EL (cell line): ENCODE measurements at places on chromosomes 6 and 20.

- no peak for DNase-seq
Observed at GRCh38 chr6:156113631-156114030, 658.0 kb upstream of the NOX3 start.

GRCh38 chr6:13519839-13520238, 32.4 kb upstream of the GFOD1 start:
- DNase-seq = no peak

DNA sequence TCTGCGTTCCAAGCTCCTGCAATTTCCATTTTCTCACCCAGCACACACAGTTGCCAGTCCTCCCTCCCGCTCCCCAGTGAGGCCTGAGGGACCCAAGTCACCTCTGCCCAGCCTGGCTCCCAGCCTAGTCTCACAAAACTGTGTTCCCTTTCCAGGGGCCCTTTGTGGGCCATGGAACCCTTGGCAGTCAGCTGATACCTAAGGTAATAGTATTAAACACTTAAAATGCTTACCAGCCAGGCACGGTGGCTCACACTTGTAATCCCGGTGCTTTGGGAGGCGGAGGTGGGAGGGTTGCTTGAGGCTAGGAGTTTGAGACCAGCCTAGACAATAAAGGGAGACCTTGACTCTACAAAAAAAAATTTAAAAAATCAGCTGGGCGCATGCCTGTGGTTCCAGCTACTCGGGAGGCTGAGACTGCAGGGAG, 3.2 kb upstream of the RBM38 start:
- peak; percentile 13 for DNase-seq

- peak; percentile 70 for DNase-seq
Observed at GRCh38 chr6:37783025-37783855, 36.3 kb upstream of the ZFAND3 start.

- DNase-seq = no peak
Observed at GRCh38 chr6:160863782-160864181, 127.8 kb upstream of the MAP3K4 start.

- DNase-seq = peak; percentile 78
Observed at GRCh38 chr20:5788385-5788895, 38.2 kb downstream of the SHLD1 start.

DNA sequence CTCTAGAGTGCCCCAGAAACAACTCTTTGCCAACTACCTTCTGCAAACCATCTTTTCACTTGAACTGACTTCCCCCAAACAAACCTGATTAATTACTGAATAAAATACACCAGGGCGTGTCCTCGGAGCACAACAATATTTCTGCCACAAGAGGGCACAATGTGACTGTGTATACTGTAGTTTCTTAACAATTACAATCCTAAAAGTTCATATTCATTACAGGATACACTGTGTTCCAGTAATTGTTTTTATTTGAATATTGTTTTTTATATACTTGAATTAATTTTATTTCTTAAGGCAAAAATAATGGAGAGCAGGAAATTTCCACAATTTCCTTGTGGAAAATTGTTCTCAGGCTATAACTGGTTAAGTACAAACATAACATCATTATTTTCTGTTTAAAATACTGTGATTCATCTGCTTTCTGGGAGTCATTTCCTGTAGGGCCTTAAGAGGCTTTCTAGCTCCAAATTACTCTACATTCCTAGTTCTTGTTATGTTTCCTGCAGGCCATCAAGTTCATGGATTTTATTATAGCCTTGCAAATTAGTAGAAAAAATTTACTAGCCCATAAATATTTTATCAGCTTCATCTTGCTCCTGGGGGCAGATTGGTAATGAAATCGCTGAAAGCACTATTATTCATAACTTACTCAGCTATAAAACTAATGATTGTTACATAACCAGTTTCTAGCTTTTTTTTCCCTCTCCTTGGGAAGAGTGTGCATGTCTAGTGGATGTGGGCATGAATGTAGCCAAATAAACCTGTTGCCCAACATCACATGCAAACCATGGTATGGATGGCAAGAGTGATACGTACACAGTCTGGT, 51.9 kb upstream of the SLC22A16 start:
- DNase-seq = peak; percentile 92

- DNase-seq = no peak
Observed at GRCh38 chr6:48919555-48919954, 543.5 kb downstream of the MMUT start.

GRCh38 chr6:159595173-159595572, 97.9 kb downstream of the SOD2 start:
- DNase-seq = peak; percentile 76

GRCh38 chr6:157997893-157998608, 16.4 kb downstream of the SYNJ2 start:
- no peak for DNase-seq

GRCh38 chr20:40775561-40776146, 86.6 kb upstream of the MAFB start:
- no peak for DNase-seq

GRCh38 chr6:144265390-144265789, 19.7 kb upstream of the UTRN start:
- DNase-seq = peak; percentile 94

- DNase-seq = no peak
Observed at GRCh38 chr6:134315189-134315588, 2.7 kb downstream of the SGK1 start.

DNA sequence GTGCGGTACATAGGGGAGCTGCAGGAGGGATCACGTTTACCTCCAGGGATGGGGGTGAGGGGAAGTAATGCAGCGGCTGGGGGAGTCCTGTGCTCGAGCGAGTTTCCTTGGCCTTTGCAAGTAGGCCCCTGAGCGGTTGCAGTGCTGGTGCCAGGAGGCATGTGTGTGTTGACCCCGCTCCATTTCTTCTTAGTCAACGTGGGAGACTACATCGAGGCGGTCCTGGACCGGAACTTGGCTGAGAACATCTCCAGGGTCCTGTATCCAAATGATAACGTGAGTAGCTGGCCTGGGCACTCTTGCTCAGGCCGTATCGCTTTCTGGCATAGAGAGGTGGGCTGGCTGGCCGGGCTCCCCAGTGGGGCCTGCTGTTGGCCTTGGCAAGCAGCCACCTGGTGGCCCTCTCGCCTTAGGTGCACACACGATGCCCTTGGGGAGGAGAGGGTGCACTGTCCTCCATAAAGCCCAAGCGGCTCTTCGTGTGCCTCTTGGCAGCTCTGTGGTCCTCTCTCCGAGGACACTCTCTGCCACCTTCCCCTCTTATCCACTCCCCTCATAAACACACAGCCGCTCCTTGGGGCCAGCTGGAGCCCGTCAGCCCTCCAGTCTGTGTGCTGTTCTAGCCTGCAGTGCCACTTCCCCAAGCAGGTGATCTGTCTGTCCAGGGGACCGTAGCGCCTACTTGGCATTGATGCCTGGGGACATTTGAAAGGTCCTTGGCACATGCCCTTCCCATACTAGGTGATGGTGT, 29.3 kb downstream of the PYGB start:
- DNase-seq = no peak

- no peak for DNase-seq
Observed at GRCh38 chr6:95578106-95578410, 723 bp downstream of the MANEA start.

DNA sequence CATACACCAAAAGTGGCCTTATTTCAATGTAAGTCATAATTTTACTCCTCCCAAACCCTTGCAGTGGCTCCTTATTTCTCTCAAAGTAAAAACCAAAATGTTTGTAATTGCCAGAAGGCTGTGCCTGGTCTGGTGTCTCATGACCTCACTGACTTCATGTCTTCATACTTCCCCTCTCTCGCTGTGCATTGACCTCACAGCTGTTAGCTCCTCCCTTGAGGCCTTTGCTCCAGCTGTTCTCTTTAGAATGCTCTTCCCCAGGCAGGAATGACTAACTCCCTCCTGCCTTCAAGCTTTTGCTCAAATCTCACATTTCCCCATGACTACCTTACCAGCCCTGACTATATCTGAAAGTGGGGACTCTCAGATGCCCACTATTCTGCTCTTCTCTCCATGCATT, 83.3 kb downstream of the MTFR2 start:
- DNase-seq = no peak

DNA sequence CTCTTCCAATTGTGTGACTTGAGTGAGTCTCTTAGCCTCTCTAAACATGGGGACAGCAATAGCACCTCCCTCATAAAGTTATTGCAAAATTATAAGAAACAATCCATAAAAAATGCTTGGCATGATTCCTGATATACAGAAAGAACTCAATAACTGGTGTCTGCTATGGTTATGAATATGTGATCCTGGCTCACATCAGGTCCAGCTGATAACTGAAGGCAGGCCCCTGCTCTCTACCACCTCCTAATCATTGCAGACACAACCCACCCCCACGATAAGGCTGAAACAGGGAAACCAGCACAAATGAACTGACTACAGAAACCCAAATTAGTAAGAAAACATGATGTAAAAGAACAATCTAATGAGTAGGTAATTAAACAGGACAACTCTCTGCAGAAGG, 5.4 kb downstream of the TRIM15 start:
- DNase-seq = no peak

GRCh38 chr6:125586074-125586473, 163.4 kb upstream of the HEY2 start:
- DNase-seq = no peak

DNA sequence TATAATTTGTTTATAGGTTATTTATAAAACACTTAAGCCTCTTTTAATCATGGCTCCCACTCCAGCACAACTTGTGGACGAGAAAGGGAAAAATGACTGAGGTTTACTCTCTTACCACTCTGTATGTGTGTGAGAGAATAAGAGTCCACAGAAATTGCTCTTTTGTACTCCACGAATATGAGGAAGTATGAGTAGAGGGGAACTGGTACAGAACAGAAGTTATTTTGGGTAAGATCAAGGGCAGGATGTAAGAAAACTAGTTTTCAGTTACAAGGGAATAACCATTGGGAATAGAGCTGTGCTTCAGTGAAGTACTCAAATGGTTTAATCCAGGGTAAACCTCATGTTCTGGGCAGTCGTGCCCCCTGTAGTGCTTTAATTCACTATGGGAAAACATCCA, 72.6 kb downstream of the REV3L start:
- DNase-seq = no peak

DNA sequence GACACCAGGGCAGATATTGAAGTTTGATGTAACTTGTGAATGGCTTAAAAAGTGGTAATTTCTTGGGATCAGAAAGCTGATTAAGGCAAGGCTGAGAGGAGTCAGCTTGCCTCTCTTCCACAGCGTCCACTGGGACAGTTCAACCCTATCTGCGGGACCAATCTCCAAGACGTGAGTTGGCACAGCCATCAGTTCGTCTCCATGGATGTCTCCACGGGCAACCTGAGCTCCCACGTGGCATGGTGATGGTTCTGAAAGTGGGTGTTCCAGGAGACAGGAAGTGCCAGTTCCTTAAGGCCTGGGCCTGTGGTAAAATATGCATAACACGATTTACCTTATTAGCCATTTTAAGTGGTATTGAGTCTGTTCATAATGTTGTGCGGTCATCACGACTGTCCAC, 67.9 kb upstream of the BHLHE23 start:
- DNase-seq = no peak

- no peak for DNase-seq
Observed at GRCh38 chr6:8545336-8545735, 110.0 kb upstream of the SLC35B3 start.

DNA sequence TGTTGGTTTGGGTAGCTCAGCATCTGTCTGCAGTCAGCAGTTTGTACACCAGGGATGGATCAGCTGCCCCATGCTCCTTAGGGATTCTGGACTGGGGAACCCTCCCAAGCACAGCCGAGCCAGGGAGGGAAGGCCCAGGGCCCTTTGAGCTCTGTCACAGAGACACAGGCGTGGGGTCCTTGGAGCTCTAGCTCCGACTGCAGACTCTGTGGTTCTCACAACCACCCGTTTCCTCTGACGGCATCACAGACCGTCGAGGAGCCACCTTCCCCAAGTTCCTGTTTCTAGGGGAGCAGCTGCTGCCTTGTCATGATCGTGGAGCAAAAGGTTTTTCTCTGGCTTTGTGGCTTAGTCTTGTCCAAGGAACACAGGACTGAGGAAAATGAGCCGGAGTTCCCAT, at the start of gene SLA2:
SLA2 (minus strand) TSS at position 199 of the 400 bp plus-strand sequence. CDS start 4,861 bp downstream, outside the sequence.
- DNase-seq = no peak

DNA sequence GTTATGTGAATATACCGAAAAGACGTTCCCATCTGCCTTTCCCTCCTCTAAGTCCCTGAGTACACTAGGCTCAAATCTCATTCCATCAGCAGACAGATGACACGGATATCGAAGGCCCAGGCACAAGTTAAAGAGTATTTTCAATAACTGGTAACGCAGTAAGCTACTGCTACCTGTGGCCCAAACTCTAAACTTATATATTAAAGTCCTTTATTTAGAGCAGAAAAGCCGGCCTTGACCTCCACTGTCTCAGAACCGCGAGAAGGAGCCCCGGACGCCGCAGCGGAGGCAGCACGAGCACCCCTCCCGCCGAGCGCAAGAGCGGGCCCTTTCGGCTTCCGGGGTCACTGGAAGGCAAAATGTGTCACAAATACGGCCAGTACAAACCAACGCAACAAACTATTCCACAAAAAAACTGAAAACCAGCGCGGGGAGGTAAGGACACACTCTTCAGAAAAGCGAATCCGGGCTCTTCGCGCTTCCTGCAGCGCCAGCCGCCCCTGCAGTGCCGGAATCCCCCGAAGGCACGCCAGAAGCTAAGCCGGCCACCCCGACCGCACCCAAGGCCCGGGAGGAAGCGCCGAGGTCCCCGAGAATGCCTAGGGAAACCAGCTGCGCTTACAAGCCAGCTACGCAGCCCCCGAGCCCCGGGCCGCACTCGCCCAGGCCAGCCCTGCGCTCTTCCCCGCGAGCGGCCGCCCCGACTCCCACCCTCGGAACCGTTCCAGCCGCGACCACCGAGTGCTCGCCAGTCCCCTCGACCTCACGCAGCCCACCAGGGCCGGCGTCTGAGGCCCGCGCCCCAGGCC, 681 bp downstream of the DIDO1 start:
- DNase-seq = peak; percentile 45

GRCh38 chr6:19837511-19838441, 606 bp downstream of the ID4 start:
- DNase-seq = peak; percentile 34

DNA sequence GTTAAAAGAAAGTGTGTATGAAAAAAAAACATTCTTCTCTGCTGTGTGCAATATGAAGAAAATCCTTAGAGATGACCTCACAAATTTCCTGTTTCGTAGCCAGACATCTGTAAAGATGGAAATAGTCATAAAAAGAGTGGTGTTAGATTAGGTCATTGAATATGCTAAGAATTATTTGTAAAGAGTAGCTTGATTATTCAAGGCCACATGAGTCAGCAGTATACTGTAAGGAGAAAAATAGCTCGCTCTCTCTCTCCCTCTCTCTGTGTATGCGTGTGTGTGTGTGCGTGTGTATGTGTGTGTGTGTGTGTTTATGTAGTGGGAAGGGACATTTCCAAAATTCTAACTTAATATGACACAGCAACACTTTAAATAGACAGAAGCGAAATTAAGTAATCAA, 78.8 kb downstream of the PTCHD4 start:
- peak; percentile 62 for DNase-seq

- peak; percentile 3 for DNase-seq
Observed at GRCh38 chr20:19079536-19080299, 132.7 kb upstream of the SLC24A3 start.

GRCh38 chr6:14431385-14432330, 314.1 kb downstream of the CD83 start:
- DNase-seq = no peak
